ENCODE measurements at places on chromosomes 2 and 18. TPM values are rescaled to one million over a fixed set of nuclear protein-coding genes. Genes with fewer than 3 reads are reported as not detected.

FAM124B gene
- 1.1 TPM for total RNA-seq

TNFAIP6 gene
- not detected for total RNA-seq

CELF4 gene
- total RNA-seq, result not detected

- no peak for ATAC-seq
These were observed 7.3 kb upstream of the LMAN2L start for GRCh38 chr2:96747061-96747617.

DNA sequence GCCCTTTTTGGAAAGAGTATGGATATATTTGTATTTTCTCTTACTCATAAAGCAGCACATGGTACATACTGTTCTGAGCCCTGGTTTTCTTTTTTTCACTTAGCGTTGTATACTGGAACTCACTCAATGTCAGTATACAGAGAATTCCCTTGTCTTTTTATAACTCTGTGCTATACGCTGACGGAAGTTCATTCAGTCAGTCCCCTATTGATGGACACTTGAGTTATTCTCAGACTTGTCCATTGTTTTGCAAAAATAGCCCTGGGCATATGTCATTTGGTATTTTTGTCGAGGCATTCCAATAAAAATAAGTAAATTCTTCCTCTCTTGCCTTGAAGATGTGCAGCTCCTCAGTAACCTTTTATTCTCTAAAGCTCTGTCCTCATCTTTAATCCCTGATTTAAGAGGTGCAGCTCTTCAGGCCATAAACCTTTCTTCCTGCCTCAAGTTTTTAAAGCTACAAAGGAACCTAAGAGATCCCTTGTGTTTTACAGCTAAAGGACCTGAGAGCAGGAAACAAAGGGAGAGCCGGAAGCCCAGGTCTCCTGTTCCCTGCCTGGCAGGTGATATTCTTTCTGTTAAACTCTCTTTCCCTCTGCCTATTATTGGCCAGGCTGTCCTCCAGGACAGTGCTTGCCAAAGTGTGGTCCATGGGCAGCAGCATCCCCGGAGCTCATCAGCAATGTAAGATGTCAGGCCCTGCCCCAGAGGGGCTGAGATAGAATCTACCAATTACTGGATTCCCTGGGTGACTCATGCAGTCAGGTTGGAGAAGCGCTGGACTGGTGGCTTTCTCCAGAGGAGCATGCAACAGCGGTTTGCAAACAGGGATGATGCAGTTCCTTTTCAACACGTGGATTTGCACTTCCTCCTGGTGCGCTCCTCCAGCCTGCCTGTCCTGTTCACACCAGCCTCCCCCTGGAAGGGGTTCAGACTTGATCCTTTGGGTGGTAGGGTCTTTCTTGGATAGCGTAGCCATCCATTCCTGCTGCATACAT lies 158.0 kb downstream of the NEDD4L start:
- no peak for ATAC-seq

- no peak for ATAC-seq
These were observed 250.9 kb downstream of the BCL11A start for GRCh38 chr2:60302377-60303126.

DNA sequence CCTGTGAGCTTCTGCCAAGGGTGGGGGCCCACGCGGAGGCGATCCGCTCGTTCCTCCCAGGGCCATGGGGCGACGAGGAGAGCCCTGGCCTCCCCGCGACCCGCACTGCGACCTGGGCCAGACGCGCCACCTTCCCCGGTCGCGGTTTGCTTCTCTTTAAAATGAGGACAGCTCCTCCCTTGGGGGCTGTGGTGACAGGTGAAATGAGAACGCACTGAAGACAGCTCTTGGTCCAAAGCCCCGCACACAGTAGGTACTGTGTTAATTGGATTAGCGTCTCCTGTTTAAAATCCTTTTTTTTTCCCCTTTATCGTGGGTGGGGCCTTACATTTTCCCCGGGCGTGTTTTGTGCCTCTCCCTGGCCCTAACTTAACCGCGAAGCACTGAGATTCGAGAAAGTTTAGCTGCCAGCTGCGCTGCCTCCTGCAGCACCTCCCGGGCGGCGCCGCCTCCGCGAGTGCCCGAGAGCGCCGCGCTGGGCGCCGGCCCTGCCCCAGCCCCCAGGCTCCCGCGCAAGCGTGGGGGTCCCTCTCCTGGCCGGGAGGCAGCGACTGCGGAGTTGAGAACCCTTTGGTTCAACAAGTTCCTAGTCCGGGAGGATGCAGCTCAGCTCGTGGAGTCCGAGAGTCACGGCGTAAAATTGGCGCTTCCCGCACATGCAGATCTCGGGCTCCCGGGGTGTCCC lies 1.1 kb downstream of the HPCAL1 start:
- ATAC-seq, result peak; percentile 11

- ATAC-seq, result no peak
These were observed 7.9 kb downstream of the LIPG start for GRCh38 chr18:49569724-49570123.

DNA sequence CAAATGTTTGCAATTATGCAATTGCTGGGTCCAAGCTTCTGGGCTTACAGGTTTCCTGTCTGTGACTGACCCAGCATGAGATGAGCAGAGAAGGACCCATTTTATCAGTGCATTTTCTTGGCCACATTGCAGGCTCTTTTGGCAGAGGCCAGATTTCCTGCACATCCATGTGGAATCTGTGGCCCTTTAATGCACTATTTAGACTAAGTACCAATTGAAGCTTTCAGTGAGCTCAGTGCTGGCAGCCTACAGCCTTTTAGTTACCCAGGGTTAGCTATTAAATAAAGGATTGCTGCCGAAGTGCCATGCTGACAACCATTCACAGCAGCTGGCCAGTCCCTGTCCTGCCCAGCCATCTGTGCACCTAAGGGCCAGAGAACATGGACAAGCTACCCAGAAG lies 165.0 kb downstream of the ANKRD30B start:
- no peak for ATAC-seq

GRCh38 chr2:8550937-8551621 lies 130.8 kb upstream of the ID2 start:
- ATAC-seq, result no peak

GRCh38 chr2:158740621-158741020 lies 54.5 kb upstream of the DAPL1 start:
- ATAC-seq, result no peak

GRCh38 chr2:206443735-206444527 lies 599 bp downstream of the ADAM23 start:
- ATAC-seq, result peak; percentile 55

DNA sequence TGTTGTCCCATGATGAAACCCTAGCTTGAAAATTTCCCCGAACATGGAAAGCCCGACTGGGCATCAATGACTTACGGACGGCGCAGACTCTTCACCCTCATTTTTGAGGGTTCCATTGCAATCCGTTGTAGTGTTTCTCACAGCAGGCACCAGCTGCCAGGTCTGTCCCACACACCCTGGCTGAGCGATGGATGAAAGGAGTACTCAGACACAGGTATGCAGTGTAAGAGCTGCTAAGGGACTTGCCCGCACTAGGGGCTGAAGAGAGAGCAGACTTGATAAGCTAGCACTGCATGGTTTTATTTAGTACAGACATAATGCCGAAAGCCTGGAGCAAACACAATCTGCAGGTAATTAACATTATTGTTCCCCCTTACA lies 15.8 kb downstream of the DYNAP start:
- ATAC-seq, result no peak

DNA sequence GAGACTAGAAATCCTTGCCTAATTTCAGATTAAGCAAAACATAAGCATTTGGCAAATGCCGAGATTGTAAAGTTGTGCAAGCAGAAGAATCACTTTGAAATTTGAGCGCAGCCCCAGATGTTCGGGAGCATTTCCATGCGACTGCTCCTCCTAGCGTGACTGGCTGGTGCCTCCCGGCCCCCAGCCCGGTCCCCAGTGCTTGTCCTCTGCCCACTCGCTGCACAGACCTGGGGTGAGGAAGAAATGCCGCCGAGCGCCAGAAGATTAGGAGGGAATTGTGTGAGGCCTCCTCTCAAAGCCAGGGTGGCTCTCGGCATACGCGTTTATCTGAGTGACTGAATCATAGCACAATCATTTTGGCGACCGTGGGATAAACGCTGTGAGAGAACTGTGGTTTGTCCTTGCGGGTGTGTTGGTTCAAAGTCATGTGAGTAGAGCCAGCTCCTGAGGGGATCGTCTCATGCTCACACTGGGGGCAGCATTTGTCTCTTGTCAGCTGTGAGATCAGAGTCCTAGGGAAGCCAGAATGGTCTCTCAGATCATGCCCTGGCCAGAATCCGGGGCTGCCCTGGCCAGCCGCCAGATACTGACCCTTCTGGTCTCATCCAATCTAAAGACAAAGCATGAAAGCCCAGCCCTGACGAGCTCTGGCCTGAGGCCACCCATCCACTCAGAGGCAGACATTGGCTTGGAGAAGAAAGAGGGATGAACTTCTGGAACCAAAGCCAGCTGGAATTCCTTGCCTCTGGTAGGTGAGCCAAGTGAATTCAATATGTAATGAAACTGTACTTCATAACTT lies 189.3 kb downstream of the SH3RF3 start:
- no peak for ATAC-seq
